Gastrocnemius medialis (tissue), 4 donors: ENCODE measurements at places on chromosomes 6 and 20.
A peak's percentile ranks its signal among the peaks of the same experiment; 100 is the strongest.

DNA sequence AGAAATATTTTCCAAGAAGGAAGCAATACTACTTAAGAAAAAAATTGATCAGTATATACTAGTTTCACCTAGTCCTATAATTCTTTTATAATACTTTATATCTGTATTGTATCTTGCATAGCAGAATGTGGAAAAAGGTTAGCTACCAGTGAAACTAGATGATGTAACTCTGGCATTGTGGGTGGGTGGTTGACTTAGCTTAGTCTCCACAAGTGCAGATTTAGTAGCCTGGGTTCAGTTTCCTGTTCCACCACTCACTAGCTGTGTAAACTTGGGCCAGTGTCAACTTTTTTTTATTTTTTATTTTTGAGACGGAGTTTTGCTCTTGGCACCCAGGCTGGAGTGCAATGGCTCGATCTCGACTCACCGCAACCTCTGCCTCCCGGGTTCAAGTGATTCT, 2.0 kb downstream of the MUC21 start:
- DNase-seq, result no peak

GRCh38 chr20:45235995-45236394, 14.8 kb downstream of the SEMG2 start:
- DNase-seq, result no peak

DNA sequence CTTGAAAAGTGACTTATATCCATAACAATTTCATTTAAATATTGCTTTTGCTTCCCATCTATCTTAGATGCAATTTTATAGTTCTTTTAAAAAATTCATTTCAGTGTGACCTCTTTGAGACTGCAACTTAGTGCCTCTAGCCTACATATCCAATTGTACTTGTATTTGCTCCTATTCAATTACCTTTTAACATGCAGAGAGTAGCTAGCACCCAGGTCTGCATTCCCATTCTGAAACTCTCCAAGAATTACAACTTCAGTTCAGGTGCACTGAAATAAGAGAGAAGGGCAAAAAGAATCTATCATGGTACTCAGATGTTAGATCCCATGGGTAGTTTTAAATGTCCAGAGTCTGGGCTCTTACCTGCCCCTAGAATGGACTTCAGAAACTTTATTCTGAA, 765.4 kb upstream of the SLC35B3 start:
- DNase-seq, result no peak

GRCh38 chr6:138000941-138001340, 106.3 kb downstream of the PERP start:
- no peak for DNase-seq

DNA sequence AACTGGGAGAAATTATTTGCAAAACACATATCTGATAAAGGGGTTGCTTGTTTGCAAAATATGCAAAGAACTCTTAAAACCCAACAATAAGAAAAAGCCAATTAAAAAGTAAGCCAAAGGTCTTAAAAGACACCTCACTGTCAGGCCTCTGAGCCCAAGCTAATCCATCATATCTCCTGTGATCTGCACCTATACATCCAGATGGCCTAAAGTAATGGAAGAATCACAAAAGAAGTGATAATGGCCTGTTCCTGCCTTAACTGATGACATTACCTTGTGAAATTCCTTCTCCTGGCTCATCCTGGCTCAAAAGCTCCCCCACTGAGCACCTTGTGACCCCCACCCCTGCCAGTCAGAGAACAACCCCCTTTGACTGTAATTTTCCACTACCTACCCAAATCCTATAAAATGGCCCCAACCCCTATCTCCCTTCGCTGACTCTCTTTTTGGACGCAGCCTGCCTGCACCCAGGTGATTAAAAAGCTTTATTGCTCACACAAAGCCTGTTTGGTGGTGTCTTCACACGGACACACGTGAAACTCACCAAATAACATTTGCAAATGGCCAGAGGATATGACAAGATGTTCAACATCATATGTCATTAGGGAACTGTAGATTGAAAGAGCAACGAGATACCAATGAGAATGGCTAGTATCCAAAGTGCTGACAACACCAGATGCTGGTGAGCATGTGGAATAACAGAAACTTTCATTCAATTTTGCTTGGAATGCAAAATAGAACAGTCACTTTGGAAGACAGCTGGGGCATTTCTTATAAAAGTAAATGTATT, 565.0 kb upstream of the ADGRB3 start:
- DNase-seq, result no peak

- DNase-seq, result no peak
Measured at GRCh38 chr6:169387809-169388383, 134.2 kb upstream of the THBS2 start.

DNA sequence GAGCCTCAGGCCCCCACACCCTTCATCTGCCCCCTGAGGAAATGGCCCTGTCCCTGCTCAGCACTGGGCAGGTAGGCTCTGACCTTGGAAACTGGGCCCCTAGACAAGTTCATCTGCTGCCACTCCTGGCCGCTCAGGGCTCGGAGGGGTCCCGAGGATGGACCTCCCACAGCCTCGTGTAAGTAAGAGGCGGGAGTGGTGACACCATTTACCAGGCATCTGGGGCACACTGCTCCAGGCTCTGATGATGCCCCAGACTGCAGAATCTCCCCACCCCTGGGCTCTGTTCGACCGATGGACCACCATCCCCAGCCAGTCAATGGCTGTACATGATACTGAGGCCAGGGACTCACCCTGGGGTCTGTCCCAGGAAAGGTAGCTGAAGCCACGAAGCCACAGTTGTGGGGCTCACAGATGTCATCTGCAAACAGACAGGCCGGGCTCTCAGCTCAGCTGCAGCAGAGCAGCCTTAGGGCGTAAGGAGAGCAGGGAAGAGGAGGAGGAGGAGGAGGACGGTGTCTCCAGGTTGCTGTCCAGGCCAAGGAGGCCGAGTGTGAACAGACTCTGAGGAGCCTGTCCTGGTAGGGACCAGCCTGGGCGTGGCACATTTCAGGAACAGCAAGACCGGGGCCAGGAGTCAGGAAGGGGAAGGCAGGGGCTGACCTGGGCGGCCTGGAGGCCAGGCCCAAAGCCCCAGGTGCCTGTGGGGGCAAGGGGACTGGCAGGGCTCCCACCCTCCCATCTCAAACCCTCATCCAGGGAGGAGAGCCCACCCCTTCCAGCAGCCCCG, 300.4 kb downstream of the TAF4 start:
- no peak for DNase-seq

DNA sequence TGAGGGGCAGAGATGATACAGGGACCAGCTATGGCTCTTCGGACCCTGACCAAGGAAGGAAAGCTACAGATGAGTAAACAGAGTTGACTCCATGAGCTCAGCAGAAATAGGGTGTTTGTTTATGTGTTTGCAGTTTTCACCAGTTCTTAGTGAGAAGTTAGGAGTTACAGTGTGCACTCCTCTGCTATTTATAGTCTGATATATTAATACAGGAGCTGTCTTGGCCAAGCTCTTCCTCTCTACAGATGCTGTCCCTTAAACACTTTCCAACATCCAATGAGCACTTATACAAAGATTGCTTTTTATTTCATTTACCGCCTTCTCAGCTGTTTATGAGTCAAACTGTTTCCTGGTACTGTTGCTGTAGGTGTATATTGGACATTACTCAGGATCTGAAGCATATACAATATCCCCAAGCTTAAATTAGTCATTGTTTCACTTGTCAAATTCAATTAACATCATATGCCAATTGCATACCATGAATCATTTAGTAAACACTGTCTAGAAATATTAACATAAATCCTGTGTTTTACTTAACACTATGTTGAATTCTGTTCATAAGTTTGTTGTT, 618.0 kb downstream of the PRKN start:
- no peak for DNase-seq

DNA sequence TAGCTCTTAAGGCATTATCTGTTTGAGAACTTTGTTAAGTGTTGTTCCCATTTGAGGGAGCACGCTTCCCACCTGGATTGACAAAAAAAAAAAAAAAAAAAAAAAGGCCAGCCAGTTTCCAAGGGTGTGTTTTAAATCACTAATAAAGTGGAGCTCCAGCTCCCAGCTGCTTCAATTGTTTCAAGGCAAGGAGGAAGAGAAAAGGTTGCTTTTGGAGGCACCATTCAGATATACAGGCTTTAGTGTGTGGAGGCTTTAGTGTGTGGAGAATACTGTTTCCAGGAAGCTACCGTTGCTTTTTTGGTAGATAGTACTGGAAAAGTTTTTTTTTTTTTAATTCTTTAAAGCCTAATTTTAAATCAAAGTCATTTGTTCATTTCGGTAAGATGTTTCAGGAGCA, 17.3 kb downstream of the BMP2 start:
- no peak for DNase-seq

DNA sequence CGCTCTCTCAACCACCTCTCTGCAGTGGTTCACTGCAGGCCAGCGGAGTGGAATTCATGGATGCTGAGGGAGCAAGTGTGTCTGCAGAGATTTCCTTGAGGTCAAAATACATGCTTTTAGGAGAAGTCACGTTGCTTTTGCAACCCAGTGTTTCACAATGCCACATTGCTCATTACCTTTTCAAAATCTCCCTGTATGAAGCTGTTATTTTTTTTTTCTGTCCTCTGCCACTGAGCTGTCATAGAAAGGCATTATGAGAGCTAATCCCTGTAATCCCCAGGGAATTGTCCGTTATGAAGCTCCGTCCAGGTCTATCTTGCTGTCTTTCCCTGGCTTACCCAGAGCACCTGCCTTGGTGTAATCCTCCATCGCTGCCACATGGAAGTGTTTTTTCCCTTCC, 60.5 kb upstream of the SLC22A23 start:
- DNase-seq, result peak; percentile 18

DNA sequence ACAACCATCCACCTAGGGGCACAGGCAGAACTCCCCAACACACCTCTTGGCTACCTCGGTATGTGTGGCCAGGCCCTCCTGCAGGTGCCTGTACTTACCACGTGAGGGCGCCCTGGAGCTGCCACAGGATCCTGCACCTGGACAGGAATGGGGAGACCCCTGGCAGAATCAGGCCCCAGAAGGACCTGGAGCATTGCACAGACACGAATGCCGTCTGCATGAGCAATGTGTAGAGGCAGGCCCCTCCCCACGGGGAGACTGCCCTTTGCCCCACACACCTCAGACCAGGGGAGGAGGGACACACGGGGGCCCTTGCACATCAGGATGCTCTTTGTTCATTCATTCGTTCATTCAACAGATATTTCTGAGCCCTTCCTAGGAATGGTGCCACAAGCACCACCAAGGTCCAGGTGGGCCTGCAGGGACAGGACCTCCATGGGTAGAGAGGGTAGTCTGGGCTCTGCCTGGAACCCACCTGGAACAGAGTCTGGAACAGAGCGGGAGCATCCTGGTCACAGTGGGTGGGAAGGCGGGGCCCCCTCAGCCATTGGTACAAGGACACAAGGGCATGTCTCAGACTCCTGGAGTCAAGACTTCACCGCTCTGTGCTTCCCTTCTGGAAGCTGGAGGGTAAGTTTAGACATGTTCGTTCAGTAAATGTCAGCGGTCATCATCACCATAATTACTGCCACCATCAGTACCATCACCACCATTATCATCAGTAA, 32.3 kb downstream of the YTHDF1 start:
- peak; percentile 18 for DNase-seq
